Activated CD4-positive, alpha-beta T cell treated with anti-CD3 and anti-CD28 coated beads for 4 hours (primary cell): ENCODE measurements at places on chromosomes 11 and 22.

- no peak for DNase-seq
These were observed 15.9 kb upstream of the LRRC32 start for GRCh38 chr11:76686261-76687079.

DNA sequence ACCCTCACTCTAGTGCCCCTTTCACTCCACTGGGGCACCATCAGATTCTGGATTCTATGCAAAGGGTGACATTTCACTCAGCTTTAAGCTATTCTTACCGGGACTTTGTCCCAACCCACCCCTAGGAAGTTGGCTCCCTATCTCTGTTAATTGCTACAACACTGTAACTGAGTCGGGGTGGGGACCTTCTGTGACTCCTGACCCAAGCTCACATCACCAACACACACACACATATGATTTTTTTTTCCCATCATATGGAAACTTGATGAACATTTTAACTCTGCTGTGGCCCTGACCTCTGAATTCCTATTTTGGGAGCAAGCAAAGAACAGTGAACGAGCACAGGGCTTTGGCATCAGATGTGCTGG lies 16.6 kb downstream of the USH1C start:
- DNase-seq, result no peak

- no peak for DNase-seq
These were observed 137.2 kb upstream of the MTMR2 start for GRCh38 chr11:96061069-96061468.

DNA sequence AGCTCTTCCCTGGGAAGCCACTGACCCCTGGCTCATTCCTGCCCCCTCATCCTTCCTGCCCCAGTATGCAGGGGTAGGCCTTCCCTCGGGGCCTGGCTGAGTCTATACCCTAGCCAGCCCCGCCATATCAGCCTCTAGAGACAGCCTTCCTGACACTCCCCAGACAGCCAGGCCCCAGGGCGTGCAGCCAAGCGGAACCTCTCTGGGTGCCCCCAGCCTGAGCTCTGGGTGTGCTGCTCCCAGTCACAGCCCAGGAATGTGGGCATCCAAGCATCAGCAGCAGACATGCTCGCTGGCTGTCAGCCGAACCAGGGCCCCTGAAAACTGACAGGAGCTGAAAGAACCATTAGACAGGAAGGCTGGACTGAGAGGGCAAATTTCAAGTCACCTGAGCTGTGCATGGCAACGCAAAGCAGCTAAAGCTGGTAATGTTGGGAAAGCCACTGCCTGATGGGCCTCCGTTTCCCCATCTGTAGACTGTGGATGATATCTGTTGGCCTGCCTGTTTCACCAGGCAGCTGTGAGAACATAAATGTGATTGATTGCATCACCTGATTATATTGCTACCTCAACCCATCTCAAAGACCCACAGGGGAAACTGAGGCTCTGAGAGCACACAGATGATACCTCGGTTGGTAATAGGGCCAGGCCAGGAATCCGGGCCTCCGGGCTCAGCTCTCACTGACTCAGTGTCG lies 93.2 kb downstream of the LRRC32 start:
- no peak for DNase-seq

- DNase-seq, result no peak
These were observed 24.4 kb upstream of the FBLN1 start for GRCh38 chr22:45478108-45478771.

GRCh38 chr11:5251746-5252145 lies 2.1 kb upstream of the HBG1 start:
- no peak for DNase-seq

DNA sequence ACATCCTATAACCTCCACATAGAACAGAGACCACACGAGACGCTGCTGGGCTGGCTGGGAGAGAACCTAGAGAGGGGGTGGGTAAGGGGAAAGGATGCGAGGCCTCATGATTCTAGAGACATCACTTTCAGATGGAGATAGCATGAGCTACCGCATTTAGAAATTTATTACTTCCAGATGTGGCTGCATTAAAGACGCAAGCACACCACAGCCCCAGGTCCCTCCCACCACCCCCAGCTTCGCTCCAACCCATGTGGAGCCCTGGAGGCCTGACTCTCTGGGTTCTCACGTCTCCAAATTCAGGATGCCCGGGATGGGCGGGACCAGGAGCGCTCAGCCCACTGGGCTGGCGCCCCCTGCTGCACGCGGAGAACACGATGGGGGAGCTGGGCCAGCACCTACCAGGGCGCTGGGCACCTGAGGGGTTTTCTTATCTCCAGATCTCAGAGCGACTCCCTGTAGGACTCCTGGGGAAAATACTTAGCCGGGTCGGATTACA lies 13.6 kb downstream of the MRPL21 start:
- DNase-seq, result no peak

GRCh38 chr11:44470854-44471253 lies 94.6 kb upstream of the CD82 start:
- DNase-seq, result no peak

DNA sequence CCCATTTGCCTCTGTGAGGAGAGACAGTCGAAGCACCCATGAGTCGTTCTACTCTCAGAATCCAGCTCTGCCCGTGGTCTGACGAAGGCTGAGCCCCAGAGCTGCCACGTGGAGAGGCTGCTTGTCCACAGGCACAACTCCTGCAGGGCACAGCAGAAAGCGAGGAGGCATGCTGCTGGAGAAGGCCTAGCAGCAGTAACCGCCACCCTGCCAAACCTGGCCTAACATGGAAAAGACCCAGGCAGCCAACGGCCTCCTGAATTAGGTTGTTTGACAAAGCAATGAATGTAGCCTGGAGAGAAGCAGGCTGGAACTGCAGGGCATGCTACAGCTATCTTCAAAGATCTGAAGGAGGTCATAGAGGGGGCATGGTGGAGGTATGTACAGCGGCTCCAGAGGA lies 89.7 kb downstream of the SNX19 start:
- DNase-seq, result no peak

DNA sequence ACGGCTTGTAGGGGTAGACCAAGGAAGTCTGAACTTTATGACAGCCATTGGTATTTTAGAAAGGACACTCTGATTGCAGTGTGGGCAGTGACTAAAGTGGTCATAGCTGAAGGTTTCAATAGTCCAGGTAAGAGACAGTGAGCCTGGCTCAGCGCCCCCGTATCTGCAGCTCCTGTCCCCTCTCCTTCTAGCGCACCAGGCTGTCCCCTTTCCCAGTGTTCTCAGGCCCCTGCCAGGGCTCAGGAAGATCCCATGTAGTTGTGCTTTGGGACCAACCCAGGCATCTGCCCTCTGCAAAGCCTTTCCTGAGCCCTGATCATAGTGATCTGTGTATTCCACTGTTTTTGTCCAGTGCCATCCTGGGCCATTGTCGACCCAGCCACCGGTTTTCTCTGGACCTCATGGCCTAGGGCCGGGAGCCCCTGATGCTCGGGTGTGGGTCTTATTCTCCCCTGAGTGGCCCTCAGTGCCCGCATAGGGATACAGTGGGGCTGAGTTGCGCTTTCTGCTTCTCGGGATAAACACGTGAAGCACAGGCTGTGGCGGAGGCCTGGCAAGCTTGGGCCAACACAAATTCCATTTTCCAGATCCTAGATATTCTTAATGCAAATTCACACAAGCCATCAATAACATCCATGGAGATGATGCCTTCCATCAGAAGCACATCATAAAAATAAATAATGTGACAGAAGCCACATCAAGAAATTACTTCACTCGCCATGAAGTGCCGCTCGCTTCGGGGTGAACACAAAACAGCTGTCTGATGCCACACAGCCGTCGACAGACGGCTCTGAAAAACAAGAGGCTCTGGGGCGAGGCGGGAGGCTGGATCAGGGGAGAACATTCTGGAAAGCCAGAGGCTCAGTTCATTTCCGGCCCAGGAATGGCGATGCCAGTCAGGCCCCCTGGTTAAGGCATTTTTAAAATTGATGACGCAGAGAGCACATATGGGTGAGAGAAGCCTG lies 805.0 kb downstream of the TBC1D22A start:
- no peak for DNase-seq

- DNase-seq, result no peak
These were observed 27.1 kb downstream of the AGBL2 start for GRCh38 chr11:47688111-47688510.

DNA sequence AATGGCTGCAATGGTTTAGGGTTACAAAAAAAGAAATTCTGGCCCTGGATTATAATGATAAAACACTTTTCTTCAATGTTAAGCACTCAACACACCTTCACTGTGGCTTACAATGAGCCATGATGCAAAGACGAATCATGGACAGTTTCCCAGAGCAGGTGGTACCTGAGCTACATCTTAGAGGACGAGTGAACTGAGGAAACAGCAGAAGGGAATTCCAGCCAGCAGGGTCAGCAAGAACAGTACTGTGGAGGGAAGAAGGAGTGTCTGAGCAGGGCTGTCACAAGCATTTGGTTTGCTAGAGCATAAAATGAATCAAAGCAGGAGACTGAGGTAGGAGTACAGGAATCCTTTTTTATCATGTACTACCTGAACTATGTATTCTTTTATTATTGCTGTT lies 332.8 kb upstream of the C11orf87 start:
- DNase-seq, result no peak

DNA sequence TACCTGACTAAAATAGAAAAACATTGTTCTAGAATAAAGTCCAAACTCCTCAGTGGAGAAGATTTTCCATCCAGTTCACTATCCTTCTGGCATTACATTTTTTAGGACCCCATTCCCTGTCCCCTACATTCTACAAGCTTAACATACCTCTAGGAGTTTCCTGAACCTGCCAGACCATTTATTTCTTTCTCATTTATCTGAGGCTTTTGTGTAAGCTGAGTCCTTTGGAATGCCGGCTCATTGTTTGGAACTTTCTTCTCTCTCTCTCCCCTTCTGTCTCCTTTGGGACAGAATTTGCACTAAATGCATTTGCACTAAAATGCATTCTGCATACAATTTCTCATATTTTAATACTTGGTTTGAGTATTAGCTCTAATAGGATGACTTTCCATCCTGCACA lies 393.0 kb upstream of the ANO3 start:
- no peak for DNase-seq

- no peak for DNase-seq
These were observed 35.9 kb upstream of the LYVE1 start for GRCh38 chr11:10604340-10604748.

GRCh38 chr11:14813516-14813915 lies 78.5 kb downstream of the CYP2R1 start:
- DNase-seq, result no peak

GRCh38 chr22:17343766-17344165 lies 25.5 kb upstream of the CECR2 start:
- DNase-seq, result no peak

DNA sequence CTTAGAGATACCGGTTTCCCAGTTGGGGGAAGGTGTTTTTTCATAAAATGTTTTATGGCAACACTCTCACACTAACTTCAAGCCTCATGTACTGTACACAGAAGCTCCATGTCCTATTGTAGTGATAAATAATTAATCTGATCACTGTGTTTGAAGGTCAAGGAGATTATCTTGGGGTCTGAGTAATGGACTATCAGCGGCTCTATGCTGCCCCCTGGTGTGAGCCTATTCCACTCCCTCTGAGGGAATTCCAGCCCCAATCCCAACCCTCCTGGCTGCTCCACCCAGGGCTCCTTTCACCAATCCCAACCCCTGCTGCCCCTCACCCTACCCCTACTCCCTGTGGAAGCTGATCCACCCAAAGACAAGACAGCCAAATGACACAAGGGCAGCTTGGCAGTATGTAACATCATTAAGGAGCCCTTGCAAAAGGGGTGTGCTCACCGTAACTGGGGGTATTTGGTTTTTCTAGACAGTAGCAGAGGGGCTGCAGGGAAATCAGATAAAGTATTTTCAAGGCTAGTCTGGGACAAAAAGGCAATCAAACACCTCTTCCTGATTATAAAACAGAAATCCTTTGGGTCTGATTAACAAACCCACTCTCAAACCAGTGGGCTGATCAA lies 22.3 kb downstream of the HPS4 start:
- DNase-seq, result peak; percentile 43

DNA sequence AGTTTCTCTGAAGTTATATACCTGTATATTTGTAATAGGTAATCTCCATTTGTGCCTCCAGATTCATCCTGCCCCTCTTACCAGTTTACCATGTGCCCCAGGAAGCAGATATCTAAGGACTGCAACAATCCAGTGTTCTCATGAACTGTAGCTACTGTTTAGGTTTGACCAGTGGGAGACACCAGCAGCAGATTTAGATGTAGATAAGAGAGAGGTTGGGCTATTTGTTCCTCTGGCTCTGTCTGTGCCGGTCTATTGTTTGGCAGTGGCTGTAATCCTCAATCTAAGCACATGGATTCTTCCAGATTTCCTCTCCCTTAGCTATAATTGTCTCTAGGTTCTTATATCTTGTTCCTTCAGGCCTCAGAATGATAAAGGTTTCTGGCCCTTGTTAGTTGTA lies 88.4 kb downstream of the ANO3 start:
- DNase-seq, result no peak

- no peak for DNase-seq
These were observed 657.5 kb downstream of the FAM181B start for GRCh38 chr11:82076126-82076525.

DNA sequence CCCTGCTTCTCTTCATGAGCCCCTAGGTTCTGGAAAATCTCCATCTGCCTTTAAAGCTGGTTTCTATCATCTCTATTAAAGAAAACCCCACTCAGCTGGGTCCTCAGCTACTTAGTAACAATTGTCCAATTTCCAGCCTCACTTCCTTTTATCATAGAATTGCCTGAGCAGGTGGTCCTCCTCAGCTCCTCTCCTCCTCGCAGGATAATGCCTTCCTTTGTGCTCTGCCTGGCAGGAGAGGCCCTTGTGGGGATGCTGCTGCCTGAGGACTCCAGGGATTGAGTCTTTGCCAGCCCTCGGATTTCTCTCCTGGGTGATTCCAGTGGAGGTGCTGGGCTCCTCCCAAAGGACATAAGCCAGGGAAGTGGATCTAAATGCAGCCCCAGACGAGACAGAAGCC lies 448.3 kb downstream of the INSC start:
- DNase-seq, result no peak
